ENCODE measurements at places on chromosomes 7 and 10.

DNA sequence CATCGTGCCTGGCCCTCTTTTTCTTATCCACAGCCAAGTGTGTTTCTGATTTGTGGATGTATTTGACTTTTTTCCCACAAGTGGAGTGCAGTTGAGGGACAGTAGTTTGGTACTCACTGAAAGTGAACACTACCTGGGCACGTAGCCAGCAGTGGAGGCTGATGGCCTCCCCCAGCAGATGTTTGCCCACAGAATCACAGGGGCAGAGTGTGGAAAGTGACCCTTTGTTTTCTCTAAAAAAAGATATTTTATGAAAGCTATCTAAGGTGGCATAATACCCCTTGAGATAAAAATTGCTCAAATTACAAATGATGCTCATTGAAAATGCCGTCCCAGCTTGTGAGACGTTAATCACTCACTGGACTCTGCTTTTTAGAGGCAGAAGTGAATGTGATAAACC, 29.1 kb downstream of the WDR37 start:
- no peak for DNase-seq

DNA sequence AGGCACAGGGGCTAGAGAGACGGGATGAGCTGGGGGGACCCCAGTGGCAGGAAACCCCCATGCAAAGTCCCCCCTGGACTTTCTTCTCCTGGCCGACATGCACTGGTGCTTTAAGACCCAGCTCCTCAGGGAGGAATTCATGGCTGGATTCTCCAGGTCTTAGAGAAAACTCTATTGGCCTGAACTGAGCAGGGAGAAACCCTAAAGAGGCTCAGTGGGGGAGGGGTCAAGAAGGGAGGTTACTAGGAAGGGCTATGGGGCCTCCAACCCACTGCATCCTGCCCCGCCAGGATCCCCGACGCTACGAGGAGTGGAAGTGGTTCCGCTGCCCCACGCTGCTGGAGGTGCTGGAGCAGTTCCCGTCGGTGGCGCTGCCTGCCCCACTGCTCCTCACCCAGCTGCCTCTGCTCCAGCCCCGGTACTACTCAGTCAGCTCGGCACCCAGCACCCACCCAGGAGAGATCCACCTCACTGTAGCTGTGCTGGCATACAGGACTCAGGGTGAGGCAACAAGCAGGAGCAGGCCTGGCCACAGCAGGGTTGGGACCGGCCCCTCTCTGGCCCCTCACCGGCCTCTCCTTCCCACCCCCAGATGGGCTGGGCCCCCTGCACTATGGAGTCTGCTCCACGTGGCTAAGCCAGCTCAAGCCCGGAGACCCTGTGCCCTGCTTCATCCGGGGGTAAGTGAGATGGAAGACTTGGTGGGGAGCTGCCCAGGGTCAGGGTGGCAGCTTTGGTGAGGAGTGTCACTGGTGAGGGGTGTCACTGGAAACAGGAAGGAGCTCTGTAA, 13.8 kb downstream of the ATG9B start:
- no peak for DNase-seq

- no peak for DNase-seq
These were observed 74.9 kb downstream of the CTBP2 start for GRCh38 chr10:125085258-125086054.

DNA sequence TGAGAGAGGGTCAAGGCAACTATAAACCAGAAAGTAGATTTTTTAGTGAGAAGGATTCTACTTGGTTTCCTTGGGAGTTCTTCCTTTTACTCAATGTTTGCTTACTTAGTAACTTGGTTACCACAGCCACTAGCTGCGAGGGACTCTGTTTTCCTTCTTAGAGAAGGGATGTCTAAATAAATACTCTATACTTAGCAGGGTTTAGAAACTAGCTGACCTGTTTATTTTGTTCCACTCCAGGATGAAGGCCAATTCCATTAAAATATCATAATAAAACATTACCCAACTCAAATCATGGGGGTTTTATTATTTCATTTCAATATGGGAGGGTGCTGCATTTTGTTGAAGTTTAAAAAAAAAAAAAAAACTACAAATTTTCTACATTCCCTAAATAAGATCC, 87.3 kb downstream of the PPP1R3A start:
- DNase-seq: no peak

GRCh38 chr10:129761197-129761972, 202.7 kb downstream of the EBF3 start:
- DNase-seq: no peak

GRCh38 chr10:125235093-125236069, 75.0 kb upstream of the CTBP2 start:
- no peak for DNase-seq

GRCh38 chr10:63720072-63720537, 198.9 kb downstream of the REEP3 start:
- DNase-seq: peak; percentile 16

- DNase-seq: no peak
These were observed 63.4 kb upstream of the GSDME start for GRCh38 chr7:24820730-24821044.

DNA sequence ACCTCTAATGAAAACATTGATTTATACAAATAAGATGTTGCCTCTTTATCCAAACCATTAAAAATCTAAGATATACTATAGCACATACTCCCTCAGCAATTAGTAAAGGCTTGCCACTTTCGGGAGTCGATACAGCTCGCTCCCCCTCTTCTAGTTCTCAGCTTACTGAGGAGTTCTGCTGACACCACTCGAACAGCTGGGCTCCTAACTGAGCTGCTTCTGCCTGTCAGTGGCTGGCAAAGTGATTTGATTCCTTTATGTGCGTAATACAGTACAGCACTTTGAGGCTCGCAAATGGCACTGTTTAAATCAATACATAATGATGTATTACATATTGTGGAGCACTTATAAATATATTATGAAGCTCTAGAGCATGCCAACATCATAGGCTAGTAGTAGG, 241.8 kb downstream of the CREB5 start:
- no peak for DNase-seq

DNA sequence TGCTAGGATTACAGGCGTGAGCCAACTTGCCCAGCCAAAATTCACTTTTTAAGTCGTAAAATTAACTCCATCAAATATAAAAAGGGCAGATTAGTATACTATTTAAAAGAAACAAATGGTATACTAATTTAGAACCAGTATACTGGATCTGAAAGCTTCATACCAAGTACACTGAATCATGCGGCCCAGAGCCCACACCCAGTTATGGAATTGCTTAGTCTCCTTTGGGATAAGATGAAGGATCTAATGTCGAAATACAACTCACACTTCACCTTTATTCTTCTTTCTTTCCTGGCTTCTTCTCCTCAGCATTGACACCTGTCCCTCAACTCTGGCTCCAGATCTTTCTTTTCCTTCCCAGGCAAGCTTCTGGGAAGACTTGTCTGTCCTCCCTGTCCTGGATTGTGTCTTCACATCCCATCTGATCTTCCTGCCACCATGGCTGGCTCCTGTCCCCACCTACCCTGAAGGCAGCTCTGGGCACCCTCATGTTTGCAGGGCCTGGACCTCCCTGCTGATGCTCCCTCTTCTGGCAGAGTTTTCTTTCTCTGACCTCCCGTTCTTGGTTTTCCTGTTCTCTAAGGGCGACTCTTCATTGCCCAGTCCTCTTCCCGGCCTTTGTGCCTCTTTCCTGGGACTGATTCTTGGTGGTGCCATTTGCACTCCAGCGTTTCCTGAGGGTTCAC, 57.8 kb upstream of the CTBP2 start:
- no peak for DNase-seq

GRCh38 chr10:5961405-5962100, 15.8 kb downstream of the IL15RA start:
- no peak for DNase-seq
